Stimulated activated CD4-positive, alpha-beta T cell treated with anti-CD3 and anti-CD28 coated beads, TNF-alpha, amount 100 ng/mL, for 24 hours (primary cell): ENCODE measurements at places on chromosomes 13 and 19.

DNA sequence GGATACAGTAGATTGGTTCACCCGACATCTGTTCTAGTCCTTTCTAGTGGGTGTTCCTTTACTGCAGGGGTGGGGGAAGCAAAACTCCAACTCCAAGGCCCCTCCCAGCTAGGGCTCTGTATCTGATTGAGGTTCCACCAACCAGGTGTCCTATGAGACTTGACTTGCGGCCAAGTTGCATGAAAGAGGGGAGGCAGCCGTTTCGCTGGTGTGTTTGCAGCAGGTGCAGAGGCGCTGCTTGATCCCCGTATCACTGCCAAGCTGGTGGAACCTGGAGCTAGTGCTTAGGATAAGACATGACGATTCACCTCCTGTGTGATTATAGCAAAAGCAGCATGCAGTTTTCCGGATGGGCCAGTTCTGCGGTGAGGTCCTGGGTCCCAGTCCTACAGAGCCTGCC lies 338.2 kb downstream of the UQCRFS1 start:
- no peak for DNase-seq

DNA sequence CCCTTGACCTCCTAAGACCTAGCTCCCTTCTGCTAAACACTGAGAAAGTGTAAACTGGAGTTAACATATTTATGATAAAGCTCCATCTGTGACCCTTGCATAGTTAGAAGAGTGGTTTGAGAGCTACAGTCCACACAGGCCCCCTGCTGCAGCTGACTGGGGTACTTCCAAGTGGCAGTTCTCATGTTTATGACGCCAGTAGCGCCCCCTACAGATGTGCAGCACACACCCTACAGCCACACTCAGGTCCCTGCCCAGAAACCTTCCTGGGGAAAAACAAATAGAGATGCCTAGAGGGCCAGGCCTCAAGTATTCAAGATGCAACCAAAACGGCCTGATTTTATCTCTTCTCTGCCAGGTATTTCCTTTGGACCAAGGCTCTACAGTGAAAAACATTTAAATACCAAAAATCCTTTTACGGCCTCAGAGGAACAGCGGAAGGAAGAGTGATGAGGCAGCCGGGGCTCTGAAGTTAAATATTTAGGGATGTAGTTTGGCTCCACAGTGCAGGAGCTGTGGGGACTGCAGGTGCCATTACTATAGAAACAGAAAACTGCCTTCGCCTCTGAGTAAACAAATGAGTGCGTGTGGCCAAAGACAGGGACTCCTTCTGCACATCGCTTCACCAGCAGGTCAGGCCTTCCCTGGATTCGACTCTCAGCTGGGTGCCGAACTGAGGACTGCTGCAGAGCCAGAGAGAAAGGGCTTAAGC lies 553.1 kb downstream of the EFNB2 start:
- DNase-seq, result no peak

- no peak for DNase-seq
Observed at GRCh38 chr13:49214917-49215376, 5.2 kb upstream of the MLNR start.

DNA sequence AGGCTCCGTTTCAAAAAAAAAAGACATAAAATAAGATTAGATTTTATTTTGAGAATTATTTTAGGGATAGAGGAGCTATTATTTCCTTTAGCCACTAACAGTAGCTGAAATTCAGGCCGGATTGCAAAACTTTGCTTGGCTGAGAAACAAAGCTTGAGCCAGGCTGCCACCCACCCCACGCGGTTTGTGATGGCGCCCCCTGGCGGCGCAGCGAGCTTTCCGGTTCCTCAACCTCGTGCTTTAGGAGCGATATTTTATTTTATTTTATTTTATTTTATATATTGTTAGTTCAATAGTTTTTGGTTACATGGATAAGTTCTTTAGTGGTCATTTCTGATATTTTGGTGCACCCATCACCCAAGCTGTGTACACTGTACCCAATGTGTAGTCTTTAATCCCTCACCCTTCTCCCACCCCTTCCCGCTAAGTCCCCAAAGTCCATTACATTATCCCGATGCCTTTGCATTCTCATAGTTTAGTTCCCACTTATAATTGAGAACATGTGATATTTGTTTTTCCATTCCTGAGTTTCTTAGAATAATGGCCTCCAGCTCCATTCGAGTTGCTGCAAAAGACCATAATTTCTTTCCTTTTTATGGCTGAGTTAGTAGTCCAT lies 19.8 kb upstream of the CEACAM4 start:
- DNase-seq, result peak; percentile 31

DNA sequence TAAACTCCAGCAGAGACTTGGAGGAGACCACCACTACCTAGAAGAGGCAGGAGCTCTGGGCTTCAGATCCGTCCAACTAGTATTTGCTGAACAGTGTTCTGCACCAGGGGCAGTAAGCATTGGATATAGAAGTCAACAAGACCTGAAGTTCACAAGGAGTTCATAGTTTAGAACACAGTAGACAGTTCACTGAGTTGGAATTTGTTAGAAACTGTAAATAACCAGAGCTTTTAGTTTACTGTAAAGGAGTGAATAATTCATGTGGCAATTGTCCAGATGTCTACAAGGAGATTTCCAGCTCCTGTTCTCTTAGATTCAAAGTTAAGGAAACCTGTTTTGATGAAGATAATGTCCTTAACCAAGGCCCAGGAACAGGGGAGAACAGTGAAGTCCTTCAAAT lies 128.9 kb downstream of the COG6 start:
- no peak for DNase-seq

DNA sequence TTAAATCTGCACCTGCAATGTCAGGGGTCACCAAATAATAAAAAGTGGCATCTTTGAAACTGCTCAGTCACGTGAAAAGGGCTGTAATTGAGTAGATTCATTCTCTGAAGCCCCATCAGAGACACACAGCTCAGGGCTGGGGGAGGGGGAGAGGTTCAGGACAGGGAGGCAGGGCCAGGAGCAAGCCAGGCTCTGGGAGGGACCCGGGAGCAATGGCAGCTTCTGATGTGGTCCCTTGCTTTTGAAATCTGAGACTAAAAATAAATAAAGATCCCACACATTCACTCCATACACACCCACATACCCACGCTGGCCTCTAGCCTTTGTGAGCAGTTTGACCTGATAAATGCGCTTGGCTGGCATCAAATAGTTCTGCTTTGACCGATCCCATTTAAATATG lies 32.8 kb downstream of the GSX1 start:
- no peak for DNase-seq

DNA sequence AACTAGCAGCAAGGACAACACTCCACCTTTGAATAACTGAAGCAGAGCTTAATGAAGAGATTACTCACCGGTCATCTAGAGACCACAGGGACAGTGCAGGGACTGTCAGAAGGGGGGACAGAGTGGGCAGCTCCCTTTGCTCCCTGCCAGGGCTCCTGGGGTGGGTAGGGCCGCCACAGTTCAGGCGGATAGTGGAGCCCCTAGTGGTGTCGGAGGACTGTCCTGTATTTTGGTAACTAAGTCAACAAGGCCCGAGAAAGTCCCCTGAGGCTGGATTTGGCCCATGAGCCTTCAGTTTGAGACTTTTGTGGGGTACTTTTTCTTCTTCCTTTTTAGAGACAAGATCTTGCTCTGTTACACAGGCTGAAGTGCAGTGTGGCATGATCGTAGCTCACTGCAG lies 44.6 kb downstream of the GJA3 start:
- no peak for DNase-seq

GRCh38 chr19:49150106-49150943 lies 4.9 kb downstream of the HRC start:
- no peak for DNase-seq

DNA sequence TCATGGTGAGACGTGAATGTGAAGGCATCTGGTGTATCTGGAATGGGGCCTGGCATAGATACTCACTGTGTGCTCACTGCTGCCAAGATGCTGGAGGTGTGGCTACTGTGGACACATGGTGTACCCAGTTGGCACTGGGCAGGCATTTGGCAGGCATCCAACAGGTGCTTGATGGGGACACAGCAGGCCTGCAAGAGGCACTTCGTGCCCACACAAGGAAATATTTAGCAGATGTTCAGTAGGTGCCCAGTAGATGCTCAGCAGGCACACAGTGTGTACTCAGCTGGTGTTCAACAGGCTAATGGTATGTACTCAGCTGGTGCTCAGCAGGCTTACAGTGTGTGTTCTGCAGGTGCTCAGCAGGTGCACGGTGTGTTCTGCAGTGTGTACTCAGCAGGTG lies 14.2 kb downstream of the CRTC1 start:
- no peak for DNase-seq

- no peak for DNase-seq
Observed at GRCh38 chr13:25110956-25111584, 15.1 kb downstream of the PABPC3 start.

DNA sequence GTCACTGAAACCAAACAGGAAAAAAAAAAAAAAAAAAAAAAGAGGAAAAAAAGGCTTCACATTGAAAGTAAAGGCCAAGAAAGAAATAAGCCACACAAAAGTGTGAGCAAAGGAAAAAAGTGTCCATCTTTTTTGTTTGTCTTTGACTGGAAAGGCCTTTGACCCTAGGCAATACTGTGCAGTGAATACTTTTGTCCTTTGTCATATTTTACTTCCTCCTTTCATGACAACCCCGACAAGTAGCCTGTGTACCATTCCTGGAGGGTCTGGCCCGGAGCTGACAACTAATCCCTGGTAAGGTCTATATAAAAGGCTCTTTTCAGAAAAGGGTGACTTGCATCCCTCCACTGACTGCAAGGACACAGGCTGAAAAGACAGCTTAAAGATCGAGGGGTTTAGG lies 12.9 kb upstream of the MICU2 start:
- DNase-seq, result no peak

DNA sequence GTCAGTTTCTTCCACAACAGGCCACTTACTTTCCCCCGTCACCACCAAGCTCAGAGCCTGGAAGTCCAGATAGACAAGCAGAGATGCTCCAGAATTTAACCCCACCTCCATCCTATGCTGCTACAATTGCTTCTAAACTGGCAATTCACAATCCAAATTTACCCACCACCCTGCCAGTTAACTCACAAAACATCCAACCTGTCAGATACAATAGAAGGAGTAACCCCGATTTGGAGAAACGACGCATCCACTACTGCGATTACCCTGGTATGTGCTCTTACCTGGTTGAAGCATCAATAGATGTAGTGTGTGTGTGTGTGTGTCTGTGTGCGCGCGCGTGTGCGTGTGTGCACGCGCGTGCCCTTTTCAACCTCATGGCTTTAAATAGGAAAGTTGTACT lies 3.7 kb downstream of the KLF5 start:
- no peak for DNase-seq

- DNase-seq, result no peak
Observed at GRCh38 chr13:74975111-74975510, 506.9 kb downstream of the TBC1D4 start.

GRCh38 chr19:39995794-39996193 lies 1.1 kb upstream of the ZNF546 start:
- no peak for DNase-seq

DNA sequence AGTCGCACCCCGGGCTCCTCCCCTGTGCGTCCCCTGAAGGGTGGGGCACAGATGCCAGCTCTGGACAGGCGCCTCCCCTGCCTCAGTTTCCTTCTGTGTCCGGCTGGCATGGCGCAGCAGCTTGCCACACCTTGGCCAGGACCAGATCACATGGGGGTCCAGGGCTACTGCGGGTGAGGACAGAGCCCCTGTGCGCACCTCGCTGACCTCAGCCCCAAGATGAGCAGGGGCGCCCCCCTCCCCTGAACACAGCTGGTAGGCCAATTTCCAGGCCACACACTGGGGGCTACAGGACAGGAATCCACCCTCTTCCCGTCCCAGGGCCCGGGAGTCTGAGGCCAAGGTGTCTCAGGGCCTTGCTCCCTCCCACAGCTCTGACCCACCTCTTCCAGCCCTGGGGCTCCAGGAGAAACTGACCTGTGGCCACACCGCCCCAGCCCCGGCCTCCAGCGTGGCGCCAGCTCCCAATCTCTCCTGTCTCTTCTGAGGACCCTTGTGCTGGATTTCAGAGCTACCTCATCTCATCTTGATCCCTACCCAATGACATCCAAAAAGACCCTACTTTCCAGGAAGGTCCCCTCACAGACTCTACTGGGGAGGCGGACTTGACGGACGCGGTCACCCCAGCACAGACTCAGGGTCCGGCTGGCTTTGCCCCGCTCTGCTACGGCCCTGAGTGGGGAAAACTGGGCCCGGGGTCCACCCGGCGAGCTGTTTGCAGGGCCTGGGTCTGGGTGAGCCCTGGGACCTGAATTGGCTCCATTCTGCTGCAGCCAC lies 28.2 kb downstream of the SBNO2 start:
- DNase-seq, result no peak

DNA sequence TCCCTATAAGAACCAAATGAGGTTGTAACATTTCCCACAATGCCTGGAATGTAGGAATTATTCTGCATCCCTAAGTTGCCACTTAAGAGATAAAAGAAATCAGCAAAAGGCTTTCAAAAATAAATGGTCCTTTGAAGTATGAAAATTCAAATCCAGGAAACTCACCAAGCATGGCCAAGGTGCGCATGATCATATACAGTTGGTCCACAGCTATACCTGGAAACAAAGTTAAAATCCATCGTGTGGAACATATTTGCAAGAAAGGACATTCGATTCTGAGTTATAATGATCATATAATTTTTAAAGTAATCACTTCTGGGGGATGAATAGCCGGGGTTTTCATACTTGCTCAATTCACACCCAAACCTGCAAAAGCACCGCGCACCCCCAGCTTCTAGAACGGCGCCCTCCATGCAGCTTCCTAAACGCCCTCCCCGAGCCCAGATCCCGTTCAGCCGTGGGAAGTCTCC lies 525 bp downstream of the CARS2 start:
- no peak for DNase-seq

DNA sequence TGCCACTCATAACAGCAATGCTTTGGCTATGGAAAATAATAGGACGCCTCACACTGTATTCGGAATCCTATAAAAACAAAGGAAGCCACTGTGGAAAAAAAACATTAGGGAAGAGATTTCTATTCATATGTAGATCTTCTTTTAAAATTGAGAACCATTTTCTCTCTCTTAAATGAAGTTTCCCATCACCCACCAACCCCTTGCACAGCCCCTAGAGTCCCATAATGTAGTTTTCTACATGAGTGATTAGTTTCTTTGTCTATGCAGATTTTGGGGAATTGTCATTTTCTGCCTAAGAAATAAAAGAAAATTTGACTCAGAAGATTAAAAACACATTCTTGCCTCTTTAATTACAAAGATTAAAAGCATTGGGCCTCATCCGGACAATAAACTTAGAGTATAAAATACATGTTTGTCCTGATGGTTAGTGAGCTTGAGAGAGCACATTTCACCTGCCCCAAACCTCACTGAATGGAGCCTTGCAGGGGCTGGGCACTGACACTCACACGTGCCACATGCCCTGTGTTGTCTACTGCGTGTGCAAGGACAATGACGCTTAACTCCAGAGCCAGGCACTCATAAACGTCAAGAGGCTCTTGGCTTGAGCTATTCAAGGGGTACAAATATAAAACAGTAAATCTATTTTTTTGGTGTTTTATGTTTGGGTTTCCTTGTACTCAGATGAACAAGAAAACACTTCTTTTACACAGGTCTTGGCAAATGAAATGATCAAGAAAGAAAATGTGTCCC lies 40.0 kb upstream of the KL start:
- DNase-seq, result no peak

- no peak for DNase-seq
Observed at GRCh38 chr13:45385907-45386553, 32.1 kb downstream of the SLC25A30 start.
